Esophagus (tissue), 2 donors: ENCODE measurements at places on chromosomes 5 and 9. TPM values are rescaled to one million over a fixed set of nuclear protein-coding genes. Genes with fewer than 3 reads are reported as not detected.

Gene C5orf58
- polyA plus RNA-seq = not detected

Gene CDH12
- not detected for polyA plus RNA-seq

Gene PDZD2
- polyA plus RNA-seq = 6.6 TPM

Gene RNF180
- polyA plus RNA-seq = 0.63 TPM

Gene GGTA1
- polyA plus RNA-seq = 24.2 TPM

Gene SHLD3
- polyA plus RNA-seq = 1.4 TPM

Gene BAAT
- polyA plus RNA-seq = not detected

Gene FGD3
- polyA plus RNA-seq = 2.3 TPM

Gene GABRP
- 55.7 TPM for polyA plus RNA-seq

Gene CCNG1
- 48.3 TPM for polyA plus RNA-seq

Gene TSSK1B
- polyA plus RNA-seq = 0.20 TPM

Gene SMIM32
- not detected for polyA plus RNA-seq

Gene ZBTB26
- 2.1 TPM for polyA plus RNA-seq

Gene SPATA31C1
- polyA plus RNA-seq = not detected

Gene CEL
- polyA plus RNA-seq = 3.3 TPM

Gene TAF11L10
- polyA plus RNA-seq = not detected

Gene SRA1
- polyA plus RNA-seq = 23.1 TPM

Gene SLCO4C1
- polyA plus RNA-seq = not detected

Gene POLR3G
- polyA plus RNA-seq = 1.9 TPM

Gene ARL14EPL
- polyA plus RNA-seq = 0.05 TPM

Gene REXO4
- polyA plus RNA-seq = 15.2 TPM

Gene CDHR2
- 0.08 TPM for polyA plus RNA-seq

Gene FBLL1
- polyA plus RNA-seq = 0.09 TPM

Gene TAF1L
- not detected for polyA plus RNA-seq

Gene SLC36A2
- not detected for polyA plus RNA-seq

Gene GRIA1
- polyA plus RNA-seq = not detected

Gene ITK
- 0.58 TPM for polyA plus RNA-seq

Gene KCNIP1
- not detected for polyA plus RNA-seq

Gene DRD1
- 0.02 TPM for polyA plus RNA-seq

Gene STKLD1
- polyA plus RNA-seq = 0.49 TPM

Gene PTCH1
- 2.8 TPM for polyA plus RNA-seq

Gene NPM1
- 2,525 TPM for polyA plus RNA-seq

Gene IL17B
- 1.4 TPM for polyA plus RNA-seq

Gene SHISAL2B
- not detected for polyA plus RNA-seq

Gene ADAMTSL2
- 0.60 TPM for polyA plus RNA-seq

Gene SERINC5
- 11.7 TPM for polyA plus RNA-seq

Gene HMCN2
- 4.1 TPM for polyA plus RNA-seq

Gene TLE1
- polyA plus RNA-seq = 14.7 TPM

Gene ABO
- 7.7 TPM for polyA plus RNA-seq

Gene MEGF10
- 0.02 TPM for polyA plus RNA-seq

Gene CAPSL
- not detected for polyA plus RNA-seq

Gene PTGR1
- 28.2 TPM for polyA plus RNA-seq

Gene LOX
- polyA plus RNA-seq = 1.2 TPM

Gene SLC25A48
- 0.24 TPM for polyA plus RNA-seq

Gene F2RL2
- polyA plus RNA-seq = 0.06 TPM

Gene KCNT1
- 0.14 TPM for polyA plus RNA-seq

Gene CDK7
- 52.5 TPM for polyA plus RNA-seq

Gene CCL27
- 0.58 TPM for polyA plus RNA-seq

Gene NMUR2
- polyA plus RNA-seq = not detected

Gene CCDC180
- polyA plus RNA-seq = 1.6 TPM

Gene SCGB3A2
- not detected for polyA plus RNA-seq

Gene MLANA
- not detected for polyA plus RNA-seq
